ENCODE measurements at places on chromosomes 2 and 18.

- no peak for DNase-seq
Measured at GRCh38 chr2:38446906-38447561, 70.0 kb upstream of the ATL2 start.

GRCh38 chr2:158500333-158500732, 43.6 kb downstream of the PKP4 start:
- DNase-seq, result no peak

GRCh38 chr2:230828272-230828961, 36.3 kb upstream of the ITM2C start:
- no peak for DNase-seq

GRCh38 chr2:78068808-78069207, 546.6 kb upstream of the LRRTM4 start:
- DNase-seq, result peak; percentile 25

GRCh38 chr2:168997118-168997521, 34.0 kb downstream of the ABCB11 start:
- DNase-seq, result no peak

- DNase-seq, result no peak
Measured at GRCh38 chr2:202442882-202443281, 66.8 kb downstream of the BMPR2 start.

DNA sequence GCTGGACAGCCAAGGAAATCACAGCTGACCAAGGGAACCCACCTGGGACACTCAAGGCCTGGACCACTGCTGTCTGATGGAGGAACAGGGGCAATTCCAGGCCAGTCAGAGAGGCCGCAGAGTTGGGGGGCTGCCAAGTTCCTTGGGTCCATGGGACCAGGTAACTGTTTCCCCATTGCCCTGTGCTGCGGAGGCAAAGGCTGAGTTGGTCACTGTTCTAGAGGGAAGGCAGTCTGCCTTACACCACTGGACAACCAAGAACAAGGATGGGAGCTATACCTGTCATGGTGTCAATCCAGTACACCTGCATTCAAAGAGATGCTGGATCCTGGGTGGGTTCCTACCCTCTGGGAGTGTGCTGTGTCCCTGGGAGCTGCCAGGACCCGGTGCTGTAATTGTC, 9.6 kb upstream of the SP140L start:
- no peak for DNase-seq

GRCh38 chr2:56801770-56802169, 618.0 kb downstream of the CCDC85A start:
- DNase-seq, result no peak

DNA sequence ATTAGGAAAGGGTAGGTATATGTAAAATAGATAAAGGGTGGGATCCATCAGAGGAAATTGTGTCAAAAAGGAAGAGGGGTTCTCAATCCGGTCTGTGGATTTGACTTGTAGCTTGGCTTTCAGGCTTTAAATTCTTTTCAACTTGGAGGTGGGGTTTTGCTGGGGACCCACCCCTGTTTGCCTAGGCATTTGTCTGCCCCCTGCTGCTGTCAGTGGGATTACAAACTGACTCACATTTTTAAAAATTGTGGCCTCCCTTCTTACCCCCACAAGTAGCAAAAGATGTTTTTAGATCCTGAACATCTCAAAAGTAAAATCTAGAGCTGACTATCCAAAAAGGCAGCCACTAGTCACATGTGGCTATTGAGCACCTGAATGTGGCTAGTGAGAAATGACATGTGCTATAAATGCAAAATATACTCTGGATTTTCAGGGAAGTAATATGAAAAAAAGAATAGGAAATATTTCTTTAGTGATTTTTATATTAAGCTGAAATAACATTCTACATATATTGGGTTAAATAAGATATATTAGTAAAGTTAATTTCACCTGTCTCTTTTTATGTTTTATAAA, 178.9 kb downstream of the GFPT1 start:
- no peak for DNase-seq

- no peak for DNase-seq
Measured at GRCh38 chr2:222782201-222782730, 78.6 kb upstream of the ACSL3 start.

GRCh38 chr2:28643911-28644334, 107.7 kb upstream of the PPP1CB start:
- no peak for DNase-seq

GRCh38 chr2:147255812-147256211, 589.0 kb upstream of the ACVR2A start:
- no peak for DNase-seq

DNA sequence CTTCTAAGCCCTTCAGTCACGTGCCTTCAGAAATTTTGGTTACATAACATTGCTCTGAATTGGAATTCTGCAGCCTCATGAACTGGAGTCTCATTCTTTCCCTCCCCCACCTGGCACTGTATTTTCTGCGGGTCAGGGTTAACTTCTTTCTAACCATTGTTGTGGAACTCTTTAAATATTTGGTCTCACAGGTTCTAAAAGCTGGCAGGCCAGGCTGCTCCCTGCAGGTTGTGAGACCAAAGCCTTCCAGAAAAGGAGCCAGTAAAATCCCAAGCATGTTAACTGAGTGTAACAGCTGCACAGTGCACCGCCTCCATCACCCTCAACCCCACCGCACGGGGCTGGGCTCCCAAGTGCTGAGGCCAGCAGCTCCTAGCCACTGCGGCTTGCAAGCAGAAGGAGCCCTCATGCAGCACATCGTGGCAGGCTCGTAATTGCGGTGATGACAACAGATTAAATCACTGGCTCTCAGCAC, 174.1 kb upstream of the ALPP start:
- DNase-seq, result no peak

DNA sequence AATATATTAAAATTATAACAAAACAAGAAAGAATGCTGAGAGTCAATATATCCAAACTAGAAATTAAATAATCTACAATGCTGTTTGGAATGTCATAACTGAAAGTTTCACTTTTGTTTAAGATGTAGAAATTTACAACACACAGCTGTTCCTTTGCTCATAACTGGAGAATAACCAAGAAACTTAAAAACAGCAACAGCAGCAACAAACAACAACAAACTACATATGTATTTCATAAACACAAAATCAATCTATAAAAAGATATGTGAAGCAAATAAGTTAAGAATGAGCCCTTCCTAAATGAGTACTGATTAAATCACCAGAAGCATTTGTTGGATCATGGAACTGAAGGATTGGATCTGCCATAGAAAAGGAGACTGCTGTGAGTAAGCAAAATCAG, 456.5 kb upstream of the ZNF804A start:
- DNase-seq, result no peak

DNA sequence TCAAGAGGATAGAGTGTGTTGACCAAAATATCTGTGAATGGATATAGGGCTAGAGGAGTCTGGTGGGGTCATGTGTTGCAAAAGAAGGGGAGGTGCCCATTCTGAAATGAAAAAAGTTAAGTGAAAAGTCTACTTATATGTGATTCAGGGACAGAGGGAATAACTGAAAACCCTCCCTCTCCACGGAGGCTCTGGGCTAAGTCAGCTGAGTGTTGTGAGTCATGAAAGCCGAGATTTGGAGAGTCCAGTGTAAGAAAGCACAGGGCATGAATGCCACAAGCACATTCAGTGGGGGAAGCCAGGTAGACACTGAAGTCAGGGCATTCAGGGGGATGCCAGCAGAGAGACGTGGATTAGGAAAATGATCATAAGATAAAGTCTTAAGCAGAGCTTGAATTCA, 871.9 kb downstream of the TSN start:
- no peak for DNase-seq

GRCh38 chr2:197985029-197985638, 180.7 kb downstream of the PLCL1 start:
- no peak for DNase-seq

DNA sequence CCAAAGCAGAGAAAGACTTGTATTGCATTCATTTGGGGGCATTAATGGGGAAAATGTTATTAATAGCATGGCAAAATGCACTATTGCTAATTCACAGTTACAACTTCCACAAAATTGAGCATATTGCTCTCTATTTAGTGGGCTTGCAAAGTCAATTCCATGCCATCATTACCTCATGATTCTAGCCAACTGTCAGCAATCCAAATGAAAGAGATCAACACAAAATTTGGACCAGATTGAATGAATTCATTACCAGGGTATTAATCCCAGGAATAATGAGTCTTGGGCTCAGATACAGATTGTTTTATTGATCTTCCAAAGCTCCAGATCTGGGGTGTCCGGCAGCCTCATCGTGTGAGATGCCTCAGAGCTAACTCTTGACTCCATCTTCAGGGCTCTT, 38.3 kb downstream of the NXPH2 start:
- DNase-seq, result no peak

DNA sequence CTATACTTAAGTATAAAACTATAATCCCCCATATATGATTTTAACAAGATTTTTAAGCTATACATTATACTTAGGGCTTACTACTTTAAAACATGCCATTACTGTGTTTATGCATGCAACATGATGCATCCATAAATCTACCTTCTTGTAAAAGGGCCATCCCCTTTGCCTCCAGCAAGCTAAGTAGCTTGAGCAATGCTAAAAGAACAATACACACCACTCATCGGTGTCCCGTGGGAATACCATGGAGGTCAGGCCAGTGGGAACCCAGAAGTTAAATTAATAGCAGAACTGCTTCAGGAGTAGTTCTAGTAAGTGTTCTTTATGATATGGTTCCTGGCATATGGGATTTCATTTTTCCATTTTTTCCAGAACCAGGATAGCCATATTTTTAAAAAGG, 37.8 kb downstream of the SH3RF3 start:
- DNase-seq, result no peak

Measured in DMS153 (cell line).